NAMALWA (cell line): ENCODE measurements at places on chromosomes 16 and 17.

- DNase-seq, result peak; percentile 30
These were observed 70.3 kb downstream of the SDR42E1 start for GRCh38 chr16:81940781-81941560.

DNA sequence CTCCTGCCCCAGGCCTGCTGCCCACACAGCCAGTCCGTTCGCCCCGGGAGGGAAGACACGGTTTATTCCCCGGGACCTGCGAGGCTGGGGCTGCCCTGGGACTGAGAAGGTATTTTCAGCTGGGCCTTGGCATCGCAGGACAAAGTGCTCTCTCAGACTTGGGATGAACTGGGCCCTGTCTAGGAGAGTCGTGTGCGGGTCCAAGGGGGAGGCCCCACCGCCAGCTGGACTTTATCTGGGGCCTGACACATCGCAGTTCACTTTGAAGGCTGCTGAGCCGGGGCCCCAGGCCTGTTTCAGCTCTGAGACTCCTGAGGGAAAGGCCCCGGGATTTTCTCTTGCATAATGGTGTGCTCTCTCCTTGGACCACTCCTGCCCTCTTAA is 6.8 kb downstream of the CRISPLD2 start:
- DNase-seq, result no peak

DNA sequence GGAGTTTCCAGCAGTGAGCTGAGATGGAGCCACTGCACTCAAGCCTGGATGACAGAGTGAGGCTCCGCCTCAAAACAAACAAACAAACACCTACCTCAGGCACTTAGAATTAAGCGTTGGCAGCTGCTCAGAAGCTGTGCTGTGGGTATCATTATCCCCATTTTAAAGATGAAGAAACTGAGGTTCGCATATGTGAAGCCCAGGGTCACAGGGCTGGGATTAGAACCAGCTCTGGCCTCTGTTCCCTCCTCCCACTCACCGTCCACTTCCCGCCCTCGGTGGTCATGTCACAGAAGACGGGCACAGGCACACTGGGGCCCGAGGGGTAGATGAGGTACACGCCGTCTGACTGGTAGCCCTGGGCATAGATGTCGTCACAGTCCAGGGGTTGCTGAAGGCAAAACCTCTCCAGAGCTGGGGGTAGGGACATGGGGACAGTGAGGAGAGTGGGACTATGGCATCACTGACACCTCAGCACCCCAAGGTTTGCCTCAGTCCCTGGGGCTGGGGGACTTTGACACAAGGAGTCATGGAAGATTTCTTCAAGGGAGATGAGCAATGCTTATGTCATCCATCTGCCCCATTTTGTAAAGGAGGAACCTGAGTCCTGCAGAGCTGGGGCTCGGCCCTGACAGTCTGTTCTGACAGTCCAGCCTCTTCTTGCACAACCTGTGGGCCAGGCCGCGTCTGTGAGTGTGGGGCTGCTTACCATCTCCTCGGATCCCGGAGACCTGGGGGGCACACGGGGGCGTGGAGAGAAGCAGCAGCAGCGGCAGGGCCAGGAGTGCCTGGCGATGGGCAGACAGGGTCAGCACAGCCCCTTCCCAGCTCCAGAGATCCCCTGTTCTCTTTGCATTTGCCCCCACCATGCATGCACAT is 700 bp downstream of the MFAP4 start:
- no peak for DNase-seq

DNA sequence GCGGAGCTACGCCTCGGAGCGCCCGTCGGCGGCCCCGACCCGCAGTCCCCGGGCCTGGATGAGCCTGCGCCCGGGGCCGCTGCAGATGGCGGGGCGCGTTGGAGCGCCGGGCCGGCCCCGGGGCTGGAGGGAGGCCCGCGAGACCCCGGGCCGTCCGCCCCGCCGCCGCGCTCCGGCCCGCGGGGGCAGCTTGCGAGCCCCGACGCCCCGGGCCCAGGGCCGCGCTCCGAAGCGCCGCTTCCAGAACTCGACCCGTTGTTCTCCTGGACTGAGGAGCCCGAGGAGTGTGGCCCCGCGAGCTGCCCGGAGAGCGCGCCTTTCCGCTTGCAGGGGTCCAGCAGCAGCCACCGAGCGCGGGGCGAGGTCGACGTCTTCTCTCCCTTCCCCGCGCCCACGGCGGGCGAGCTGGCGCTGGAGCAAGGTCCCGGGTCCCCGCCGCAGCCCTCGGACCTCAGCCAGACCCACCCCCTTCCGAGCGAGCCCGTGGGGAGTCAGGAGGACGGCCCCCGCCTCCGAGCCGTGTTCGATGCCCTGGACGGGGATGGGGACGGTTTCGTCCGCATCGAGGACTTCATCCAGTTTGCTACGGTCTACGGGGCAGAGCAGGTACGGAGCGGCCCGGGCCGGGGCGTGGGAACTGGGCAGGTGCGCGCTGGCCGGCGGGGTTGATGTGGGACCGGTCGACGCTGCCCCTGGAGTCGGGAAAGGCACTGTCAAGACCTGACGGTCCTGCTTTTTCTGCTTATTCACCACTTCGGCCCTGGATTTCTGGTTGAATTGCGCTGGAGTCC is 861 bp downstream of the RAB11FIP3 start:
- no peak for DNase-seq

DNA sequence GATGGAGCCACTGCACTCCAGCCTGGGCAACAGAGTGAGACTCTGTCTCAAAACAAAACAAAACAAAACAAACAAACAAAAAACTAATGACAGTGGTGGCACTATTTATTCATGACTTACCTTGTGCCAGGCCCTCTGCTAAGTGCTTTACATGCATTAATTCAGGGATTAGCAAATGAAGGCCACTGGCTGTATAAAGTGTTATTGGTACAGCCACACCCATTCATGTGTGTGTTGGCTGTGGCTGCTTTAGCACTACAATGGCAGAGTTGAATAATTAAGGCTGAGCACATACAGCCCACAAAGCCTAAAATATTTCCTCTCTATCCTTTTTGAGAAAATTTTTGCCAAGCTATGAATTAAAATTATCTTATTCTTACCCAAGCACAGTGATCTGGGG is 531.8 kb upstream of the CDH5 start:
- no peak for DNase-seq

GRCh38 chr16:4272114-4272956 is 488 bp downstream of the TFAP4 start:
- peak; percentile 70 for DNase-seq

GRCh38 chr17:41863074-41863848 is 2.0 kb downstream of the KLHL11 start:
- DNase-seq, result no peak

- DNase-seq, result no peak
These were observed 44.8 kb downstream of the PIMREG start for GRCh38 chr17:6489016-6489550.

DNA sequence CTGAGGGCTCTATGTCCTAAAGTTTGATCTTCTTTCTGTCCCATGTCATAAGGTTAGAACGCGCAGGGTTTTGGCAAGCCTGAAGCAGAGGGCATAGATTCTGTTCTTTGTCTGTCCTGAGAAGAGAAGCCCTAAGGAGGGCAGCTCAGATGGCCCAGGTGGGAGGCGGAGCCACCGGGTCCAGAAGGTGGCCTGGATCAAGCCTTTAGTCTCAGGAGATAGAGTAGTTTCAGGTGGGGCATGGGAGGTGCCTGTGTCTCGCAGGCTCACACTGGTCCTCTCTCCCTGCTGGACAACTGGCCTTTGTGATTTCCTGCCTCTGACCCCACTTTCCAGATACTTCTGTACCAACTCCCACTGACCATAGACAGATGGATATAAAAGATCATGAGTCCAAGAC is 44.2 kb upstream of the DNAJA2 start:
- DNase-seq, result no peak

- no peak for DNase-seq
These were observed 5.1 kb downstream of the UBE2I start for GRCh38 chr16:1314399-1315068.

- peak; percentile 98 for DNase-seq
These were observed 627 bp upstream of the TSPOAP1 start for GRCh38 chr17:58329035-58329809.

- no peak for DNase-seq
These were observed 185.5 kb downstream of the LGALS9B start for GRCh38 chr17:20281860-20282259.
